ENCODE measurements at places on chromosomes 2 and 18.

DNA sequence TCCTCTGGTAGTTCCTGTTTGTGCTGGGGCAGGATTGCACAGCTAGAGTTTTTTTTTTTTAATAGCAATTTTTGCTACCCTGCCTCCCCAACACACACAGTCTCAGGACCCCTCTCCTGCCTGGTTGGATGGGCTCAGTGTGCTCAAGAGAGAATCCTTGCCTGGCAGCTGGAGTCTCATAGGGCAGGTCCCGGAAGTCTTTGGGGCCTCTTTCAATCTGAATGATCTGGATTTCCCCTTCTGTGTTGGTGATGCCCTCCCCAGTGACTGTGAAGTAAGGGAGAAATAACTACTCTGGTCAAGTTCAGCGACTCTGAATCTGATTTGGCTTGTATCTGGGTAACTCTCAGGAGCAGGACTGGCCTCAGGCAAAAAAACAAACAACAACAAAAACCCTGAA lies 220.6 kb upstream of the LRRTM1 start:
- no peak for DNase-seq

GRCh38 chr2:100297511-100297910 lies 24.8 kb downstream of the LONRF2 start:
- DNase-seq: no peak

GRCh38 chr2:236308855-236309668 lies 44.9 kb upstream of the ASB18 start:
- no peak for DNase-seq

DNA sequence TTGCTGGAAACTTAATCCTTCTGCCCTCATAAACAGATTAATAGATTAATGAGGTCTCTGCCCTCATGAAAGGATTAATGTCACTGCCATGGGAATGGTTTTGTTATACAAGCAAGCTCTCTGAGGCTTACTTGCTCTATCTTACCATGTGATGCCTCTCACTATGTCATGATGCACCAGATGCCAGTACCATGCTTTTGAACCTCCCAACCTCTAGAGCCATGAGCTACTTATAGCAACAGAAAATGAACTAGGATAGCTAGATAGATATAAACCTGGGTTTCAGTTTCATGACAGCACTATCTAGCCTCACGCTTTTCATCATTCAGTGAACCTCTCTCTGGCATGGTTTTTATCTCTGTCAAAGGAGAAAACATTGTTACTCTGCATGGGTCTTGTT lies 371.6 kb upstream of the LRP1B start:
- DNase-seq: no peak

DNA sequence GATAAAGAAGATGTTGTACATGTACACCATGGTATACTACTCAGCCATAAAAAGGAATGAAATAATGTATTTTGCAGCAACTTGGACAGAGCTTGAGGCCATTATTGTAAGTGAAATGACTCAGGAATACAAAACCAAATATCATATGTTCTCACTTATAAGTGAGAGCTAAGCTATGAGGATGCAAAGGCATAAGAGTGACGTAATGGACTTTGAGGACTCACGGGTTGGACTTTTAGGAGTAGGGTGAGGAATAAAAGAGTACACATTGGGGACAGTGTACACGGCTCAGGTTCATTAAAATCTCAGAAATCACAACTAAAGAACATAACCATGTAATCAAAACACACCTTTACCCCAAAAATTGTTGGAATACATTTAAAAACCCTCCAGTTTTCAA lies 206.4 kb downstream of the RIT2 start:
- DNase-seq: no peak

DNA sequence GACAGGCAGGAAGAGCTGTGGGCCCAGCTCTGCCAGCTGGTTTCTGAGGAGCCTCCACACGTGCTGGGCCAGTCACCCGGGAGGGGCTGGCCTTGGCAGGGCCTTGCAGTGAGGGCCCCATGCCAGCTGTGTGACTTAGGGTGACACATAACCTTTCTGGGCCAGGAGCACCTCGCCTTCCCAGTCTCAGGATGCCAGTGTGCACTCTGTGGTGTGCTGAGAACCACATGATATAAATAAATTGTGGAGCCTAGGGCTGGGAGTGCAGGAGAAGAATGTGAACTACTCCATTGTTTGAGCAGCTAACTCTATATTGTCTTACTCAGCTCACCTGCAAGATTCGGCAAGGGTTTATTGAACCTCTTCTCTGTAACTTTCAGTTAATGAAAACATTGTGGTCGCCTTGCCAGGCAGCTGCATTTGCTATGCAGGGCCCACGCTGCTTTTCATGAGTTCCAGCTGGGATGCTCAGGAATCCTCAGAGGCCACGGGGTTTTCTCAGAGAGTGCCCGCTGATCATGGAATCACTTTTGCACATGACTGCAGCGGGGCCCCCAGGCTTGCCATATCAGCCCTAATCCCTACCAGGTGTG lies 222.3 kb downstream of the SH3RF3 start:
- DNase-seq: no peak

DNA sequence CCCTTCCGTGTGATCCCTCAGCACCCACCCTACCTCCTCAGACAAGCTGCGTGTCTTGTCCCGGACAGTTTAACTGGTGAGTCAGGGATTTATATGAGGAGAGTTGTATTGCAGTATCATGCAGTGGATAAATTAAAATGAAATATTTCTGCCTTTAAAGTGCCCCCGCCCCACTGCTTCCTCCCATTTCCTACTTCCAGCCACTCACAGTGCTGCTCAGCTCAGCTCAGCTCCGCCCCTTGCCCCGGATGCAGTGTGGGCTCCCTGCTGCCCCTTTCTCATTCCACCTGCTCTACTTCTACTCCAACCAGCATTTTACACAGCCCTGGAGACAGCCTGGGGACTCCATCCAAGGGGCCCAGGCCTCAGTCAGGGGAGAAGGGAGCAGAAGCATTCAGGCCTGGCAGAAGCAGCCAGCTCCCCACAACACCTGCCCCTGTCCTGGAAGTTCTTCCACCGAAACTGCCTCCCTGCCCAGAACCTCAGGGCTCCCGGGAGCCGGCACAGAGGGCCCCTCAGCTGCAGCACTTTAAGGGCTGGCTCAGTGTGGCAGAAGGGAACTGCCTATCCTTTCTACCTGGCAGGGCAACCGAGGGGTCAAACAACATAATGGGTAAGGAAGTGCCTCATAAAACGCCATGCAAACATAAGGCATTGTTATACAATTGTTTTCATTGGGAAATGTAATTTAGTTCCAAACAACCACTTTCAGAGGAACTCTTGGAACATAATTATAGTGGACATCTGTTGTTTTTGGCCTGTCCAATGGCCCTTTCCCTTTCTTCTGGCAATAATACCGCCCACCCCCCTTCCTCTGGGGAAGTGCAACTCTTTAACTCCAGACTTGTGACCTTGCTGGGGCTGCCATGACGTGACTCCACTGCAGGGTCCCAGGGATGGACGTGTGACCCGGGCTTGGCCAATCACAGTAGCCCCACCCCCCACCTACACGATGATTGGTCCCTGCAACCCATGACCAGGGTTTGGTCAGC lies 102.3 kb downstream of the LIPG start:
- DNase-seq: no peak

DNA sequence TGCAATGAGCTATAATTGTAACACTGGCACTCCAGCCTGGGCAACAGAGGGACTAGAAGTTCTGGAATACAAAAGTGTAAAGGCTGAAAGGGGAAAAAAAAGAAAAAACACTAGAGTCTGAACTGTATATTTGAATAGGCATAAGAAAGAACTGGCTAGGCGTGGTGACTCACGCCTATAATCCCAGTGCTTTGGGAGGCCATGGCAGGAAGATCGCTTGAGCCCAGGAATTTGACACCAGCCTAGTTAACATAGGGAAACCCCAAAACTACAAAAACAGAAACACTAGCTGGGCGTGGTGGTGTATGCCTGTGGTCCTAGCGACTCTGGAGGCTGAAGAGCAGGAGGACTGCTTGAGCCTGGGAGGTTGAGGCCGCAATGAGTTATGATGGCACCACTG lies 70.6 kb downstream of the SAP130 start:
- DNase-seq: no peak

DNA sequence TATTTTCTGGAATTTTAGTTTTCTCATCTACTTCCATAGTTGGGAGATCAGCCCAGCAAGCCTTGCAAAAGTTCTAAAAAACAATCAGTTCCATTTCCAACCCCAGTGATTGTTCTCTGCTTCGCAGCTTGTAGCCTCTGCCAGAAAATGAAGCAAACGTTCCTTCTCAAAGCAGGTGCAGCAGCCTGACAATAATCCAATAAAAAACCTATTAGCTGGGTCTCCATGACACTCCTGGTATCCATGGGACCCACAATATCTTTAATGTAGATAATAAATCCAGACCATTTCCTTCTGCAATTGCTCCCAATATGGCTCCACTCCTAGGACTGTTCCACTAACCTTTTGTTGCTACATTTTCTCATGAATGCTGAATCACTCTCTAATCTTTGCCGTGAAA lies 140.8 kb upstream of the SETBP1 start:
- DNase-seq: no peak

DNA sequence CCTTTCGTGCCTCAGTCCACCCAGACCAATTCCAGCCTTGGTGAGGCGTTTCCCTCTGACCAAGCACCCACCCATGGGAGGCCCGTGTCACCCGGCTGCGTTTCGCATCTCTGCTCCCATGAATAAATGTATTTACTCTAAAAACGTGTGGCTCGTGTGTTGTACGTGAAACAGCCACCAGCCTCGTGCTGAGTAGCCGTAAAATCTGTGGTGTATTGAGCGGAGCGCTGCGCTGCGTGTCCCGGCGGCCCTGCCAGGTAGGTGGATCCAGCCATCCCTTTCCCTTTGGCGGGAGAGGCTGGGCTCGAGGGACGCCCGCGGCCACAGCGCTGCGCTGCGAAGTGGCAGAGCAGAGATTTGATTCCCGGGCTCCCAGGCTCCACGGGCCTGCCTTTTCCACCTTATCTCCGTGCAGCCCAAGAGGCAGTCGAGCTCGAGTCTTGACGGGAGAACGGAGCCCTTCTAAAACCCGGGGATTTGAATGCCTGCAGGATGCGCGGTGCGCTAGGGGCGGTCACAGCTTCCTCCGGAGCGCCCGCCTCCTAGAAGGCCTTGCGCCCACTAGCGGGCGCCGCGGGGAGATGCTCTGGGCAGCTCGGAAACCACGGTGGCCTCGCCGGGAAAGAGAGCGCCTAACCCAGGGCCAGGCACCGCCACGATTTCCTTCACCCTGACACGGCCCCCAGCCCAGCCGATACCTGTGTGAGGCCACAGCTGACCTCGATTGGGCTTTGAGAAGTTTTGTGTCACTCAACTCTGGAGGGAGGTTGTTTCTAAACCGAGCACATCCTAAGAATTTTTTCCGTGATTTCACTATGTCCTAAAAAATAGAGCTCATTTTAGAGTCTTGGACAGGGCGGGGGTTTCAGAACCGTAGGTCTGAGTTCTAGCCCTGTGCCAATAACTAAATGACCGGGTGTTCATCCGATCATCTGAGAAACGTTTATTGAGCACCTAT lies 3.9 kb upstream of the PSMD1 start:
- peak; percentile 66 for DNase-seq

- no peak for DNase-seq
These were observed 108.0 kb downstream of the RNF152 start for GRCh38 chr18:61784834-61785233.

- DNase-seq: no peak
These were observed 7.4 kb downstream of the THNSL2 start for GRCh38 chr2:88177556-88177955.
